Activated CD4-positive, alpha-beta T cell treated with anti-CD3 and anti-CD28 coated beads, Interleukin-2, amount 50 U/mL, for 4 hours (primary cell): ENCODE measurements at places on chromosomes 4 and X.

DNA sequence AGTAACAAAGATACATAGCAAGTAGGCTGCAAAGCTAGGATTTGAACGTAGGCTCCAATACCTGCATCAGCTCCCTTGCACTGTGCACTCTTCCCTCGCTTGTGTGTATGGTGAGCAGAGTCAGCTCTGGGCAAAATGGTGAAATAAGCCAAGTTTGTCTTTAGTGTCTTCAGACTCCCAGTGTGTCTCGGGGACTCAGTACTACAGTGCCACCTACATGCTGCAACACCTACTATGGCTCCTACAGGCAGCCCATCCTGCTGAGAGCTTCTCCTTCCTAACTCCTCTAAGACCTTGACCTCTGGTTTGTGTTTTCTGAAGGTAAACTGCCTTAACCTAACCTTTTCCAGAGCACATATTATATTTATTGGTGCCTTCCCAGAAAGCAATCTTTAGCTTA is 42.5 kb downstream of the RTL9 start:
- DNase-seq, result no peak

GRCh38 chrX:96436105-96436504 is 248.5 kb upstream of the DIAPH2 start:
- DNase-seq, result no peak

DNA sequence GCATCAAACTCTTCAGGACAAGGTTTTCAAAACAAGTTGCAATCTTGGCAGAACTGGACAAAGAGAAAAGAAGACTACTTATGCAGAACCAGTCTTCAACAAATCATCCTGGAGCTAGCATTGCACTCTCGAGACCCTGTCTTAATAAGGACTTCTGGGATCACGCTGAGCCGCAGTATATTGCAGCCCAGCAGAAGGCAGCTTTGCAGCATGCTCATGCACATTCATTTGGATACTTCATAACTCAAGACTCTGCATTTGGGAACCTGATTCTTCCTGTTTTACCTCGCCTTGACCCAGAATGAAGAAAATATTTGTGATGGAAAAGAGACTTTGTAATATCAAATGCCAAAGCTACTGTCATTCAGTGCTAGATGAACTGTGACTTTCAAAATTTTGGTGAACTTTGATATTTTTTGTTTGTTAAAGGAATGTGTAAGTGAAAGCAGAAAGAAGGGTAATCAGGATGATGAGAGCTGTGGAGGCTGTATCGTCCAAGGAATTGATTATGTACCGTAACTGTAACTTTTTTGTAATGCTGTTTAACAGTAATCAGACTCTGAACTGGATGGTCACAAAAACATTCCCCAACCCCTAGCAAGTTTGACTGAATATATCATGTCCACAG is 27.2 kb downstream of the HSPA4L start:
- DNase-seq, result no peak

GRCh38 chr4:109440948-109441347 is 7.3 kb downstream of the SEC24B start:
- no peak for DNase-seq

GRCh38 chr4:11843927-11844326 is 415.2 kb upstream of the HS3ST1 start:
- DNase-seq, result no peak

DNA sequence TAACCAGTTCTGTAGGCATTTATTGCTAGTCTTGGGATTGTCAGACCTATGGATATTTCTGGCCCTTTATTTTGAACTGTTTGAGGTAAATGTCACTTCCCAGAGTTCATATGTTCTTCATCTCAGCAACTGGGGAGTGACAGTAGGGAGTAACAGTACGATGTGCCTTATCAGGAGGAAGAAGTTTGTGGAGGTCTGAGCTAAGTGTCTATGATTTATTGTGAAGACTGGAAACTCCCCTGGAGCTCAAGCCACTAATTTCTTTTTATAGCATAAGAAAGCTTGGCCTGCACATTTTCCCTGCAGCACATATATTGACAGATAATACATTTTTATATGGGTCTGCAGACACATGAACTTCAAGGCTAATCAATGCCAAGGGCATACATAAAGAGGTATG is 383.8 kb downstream of the GRXCR1 start:
- no peak for DNase-seq

GRCh38 chr4:165448700-165449099 is 69.9 kb downstream of the CPE start:
- no peak for DNase-seq

- DNase-seq, result no peak
These were observed 134.8 kb upstream of the PAQR3 start for GRCh38 chr4:79074040-79074439.

GRCh38 chr4:174714393-174715211 is 114.4 kb downstream of the GLRA3 start:
- no peak for DNase-seq

- no peak for DNase-seq
These were observed 46.1 kb upstream of the HCCS start for GRCh38 chrX:11064851-11065600.
